ENCODE measurements at places on chromosomes 13 and 19. TPM values are rescaled to one million over a fixed set of nuclear protein-coding genes. Genes with fewer than 3 reads are reported as not detected.

- peak; percentile 90 for DNase-seq
These were observed at the start of gene ZNF69 for GRCh38 chr19:11887611-11888531. ZNF69 (plus strand) TSS chr19:11887782; CDS start chr19:11887924, 142 bp downstream.

GRCh38 chr13:84934911-84935310 lies 864.3 kb downstream of the SLITRK6 start:
- DNase-seq, result no peak

DNA sequence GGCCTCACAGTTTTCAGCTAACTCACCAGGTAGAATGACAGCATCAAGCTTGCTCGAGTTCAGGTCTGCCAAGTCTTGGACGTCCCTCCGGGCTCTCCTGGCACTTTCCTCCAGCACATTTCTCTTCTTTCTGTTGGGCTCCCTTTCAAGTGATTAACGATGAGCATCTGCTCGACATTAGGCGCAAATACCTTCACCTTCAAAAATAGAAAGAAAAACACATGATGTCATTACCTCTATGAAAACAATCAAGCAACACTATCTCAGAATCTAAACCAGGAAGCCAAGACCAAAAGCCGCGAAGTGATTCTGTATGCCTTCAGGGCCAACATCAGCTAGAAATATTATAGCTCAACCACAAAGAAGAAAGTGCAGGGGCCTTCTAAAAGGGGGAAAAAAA lies 15.4 kb upstream of the CLN5 start:
- DNase-seq, result no peak

DNA sequence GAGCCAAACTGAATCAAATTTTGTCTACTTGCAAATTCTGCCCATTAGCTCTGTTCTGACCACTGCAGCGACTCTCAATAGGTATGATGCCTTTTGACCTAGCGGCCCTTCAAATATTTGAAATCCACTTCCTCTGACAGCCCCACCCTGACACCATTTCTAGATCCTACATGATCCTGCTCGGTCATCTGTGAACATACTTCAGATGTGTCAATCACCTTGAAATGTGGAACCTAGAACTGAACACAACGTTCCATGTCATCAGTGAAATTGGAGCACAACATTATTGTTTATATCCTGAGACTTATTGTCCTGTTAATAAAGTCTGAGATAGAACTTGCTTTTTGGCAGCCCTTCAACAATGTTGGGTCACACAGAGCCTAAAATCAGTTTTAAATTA lies 98.2 kb downstream of the UBL3 start:
- DNase-seq, result no peak

DNA sequence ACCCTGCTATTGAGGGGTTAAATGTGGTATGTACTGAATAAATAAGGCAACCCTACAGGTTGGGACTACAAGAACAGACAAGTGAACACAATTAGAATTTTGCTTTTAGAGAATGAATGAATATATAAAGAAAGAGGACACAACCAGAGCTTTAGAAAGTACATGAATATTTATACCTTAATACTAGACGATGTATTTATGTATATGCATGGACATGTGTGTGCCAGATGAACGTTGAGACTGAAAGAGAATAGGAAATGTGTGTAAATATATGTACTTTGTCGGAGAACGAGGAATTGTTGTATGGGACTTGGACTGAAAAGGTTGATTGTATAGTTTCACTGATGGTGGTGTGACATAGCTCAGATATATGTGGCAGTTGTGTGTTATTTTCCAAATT lies 9.3 kb upstream of the COG6 start:
- no peak for DNase-seq

DNA sequence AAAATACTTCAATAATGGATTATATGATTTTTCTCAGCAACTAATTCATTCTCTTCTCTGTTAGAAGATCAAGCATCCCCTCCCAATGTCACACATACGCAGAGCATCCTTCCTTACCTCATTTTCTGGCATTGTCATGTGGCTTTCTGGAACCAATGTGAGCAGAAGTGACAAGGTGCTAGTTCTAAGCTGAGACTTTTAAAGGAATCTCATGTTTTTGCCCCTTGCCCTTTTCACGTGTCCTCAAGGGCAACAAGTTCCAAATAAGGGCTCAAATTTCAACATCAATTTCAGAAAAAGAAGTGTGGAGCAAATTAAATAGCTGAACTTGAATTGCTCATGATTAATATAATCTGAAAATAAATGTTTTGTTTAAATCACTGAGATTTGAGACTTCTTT lies 4.6 kb upstream of the PRR20A start:
- no peak for DNase-seq

GRCh38 chr13:82147526-82147925 lies 1734.7 kb downstream of the SLITRK1 start:
- DNase-seq, result no peak

- no peak for DNase-seq
These were observed 14.9 kb downstream of the MAP2K2 start for GRCh38 chr19:4108767-4109625.

GRCh38 chr13:54750521-54750920 lies 1721.9 kb downstream of the OLFM4 start:
- DNase-seq, result no peak

GRCh38 chr13:38753878-38754277 lies 67.0 kb downstream of the FREM2 start:
- DNase-seq, result no peak

GRCh38 chr13:79725841-79726240 lies 244.9 kb downstream of the NDFIP2 start:
- DNase-seq, result no peak

DNA sequence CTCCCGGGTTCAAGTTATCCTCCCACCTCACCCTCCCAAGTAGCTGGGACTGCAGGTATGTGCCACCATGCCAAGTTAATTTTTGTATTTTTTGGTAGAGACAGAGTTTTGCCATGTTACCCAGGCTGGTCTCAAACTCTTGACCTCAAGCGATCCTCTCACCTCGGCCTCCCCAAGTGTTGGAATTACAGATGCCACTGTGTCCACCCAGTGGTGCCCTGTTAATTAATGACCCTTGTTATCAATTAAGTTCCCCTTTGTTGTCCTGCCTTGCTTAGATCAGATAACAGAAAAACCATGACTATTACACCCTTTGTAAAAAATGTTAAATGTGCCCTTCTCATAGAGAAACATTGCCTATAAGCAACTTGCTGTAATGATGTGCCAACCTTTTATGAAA lies 34.4 kb upstream of the IGFL1 start:
- no peak for DNase-seq

DNA sequence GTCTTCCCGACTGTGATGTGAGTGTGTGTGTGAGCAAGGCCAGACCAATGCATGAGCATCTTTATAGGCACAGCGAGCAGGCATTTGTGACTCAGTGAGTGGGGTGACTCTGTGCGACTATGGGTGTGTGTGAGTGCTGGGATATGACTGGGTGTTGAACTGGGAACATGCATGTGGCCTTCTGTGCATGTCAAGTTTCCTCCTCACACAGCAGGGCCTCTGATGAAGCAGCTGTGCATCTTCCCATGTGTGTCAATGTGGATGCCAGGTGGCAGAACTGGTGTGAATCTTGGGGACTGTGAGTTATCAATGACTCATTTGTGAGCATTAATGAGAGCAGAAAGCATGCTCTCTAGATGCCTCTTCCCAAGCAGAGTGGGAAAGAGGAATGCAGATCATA lies 12.1 kb upstream of the LGALS14 start:
- DNase-seq, result no peak

DNA sequence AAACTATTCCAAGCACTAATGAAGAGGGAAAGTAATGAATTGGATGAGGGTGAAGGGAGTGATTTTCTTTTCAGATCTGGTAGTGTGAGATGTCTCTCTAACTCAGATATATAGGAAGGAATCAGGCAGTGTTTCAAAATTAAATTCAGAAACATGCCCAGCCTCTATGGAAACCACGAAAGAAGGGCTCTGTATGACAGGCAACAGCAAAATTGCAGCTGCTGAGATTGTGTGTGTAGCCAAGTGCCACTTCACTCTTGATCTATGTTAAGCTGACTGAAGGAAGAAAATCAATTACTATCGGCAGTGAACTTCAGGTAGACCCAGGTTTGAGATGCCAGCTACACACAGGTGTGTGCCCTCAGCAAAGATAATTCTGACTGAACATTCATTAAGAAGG lies 387.4 kb downstream of the PCDH9 start:
- no peak for DNase-seq

DNA sequence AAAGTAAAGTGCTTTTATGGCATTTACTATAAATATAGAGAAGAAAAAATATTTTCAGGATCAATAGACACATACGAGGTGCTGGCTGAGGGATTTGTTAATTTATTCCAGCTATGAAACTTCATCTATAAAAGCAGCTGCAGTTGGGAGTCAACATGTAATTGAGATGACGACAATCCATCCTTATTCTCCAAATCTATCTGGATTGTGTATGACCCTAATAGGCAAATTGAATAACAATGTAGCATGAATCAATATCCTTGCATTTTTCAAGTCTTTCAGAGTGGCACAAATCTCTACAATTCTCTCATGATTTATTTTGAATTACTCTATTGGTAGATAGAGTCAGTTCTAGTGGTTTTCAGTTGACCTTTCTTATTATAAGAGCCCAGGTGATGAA lies 1296.5 kb upstream of the SPRY2 start:
- DNase-seq, result no peak

GRCh38 chr19:4588291-4588761 lies 28.8 kb upstream of the SEMA6B start:
- DNase-seq, result no peak

- DNase-seq, result no peak
These were observed 8.0 kb downstream of the AKAP11 start for GRCh38 chr13:42279986-42280385.

- DNase-seq, result no peak
These were observed 164.6 kb downstream of the KLF5 start for GRCh38 chr13:73223372-73223781.

- no peak for DNase-seq
These were observed 29.3 kb downstream of the MZT1 start for GRCh38 chr13:72698164-72698563.

- no peak for DNase-seq
These were observed 269.3 kb downstream of the KCNRG start for GRCh38 chr13:50284540-50284939.

- DNase-seq, result no peak
These were observed 7.8 kb downstream of the ABCA7 start for GRCh38 chr19:1047696-1048147.

- no peak for DNase-seq
These were observed 978.7 kb downstream of the SLITRK5 start for GRCh38 chr13:88649855-88650254.

DNA sequence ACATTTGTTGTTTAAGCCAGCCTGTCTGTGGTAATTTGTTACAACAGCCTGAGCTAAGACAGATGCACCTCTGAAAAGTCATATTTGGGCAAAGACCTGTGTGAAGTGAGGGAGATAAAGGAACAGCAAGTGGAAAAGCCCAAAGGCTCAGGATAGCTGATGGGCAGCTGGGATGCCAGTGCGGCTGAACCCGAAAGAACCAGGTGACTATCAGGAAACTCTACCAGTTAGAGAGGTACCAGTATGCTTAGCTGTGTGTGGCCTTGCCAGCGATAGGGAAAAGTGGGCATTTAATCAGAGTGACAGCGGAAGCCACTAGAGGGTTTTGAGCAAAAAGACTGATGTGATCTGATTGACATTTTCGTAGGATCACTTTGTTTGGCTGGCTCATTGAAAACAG lies 764.8 kb upstream of the GPC6 start:
- DNase-seq, result no peak

DNA sequence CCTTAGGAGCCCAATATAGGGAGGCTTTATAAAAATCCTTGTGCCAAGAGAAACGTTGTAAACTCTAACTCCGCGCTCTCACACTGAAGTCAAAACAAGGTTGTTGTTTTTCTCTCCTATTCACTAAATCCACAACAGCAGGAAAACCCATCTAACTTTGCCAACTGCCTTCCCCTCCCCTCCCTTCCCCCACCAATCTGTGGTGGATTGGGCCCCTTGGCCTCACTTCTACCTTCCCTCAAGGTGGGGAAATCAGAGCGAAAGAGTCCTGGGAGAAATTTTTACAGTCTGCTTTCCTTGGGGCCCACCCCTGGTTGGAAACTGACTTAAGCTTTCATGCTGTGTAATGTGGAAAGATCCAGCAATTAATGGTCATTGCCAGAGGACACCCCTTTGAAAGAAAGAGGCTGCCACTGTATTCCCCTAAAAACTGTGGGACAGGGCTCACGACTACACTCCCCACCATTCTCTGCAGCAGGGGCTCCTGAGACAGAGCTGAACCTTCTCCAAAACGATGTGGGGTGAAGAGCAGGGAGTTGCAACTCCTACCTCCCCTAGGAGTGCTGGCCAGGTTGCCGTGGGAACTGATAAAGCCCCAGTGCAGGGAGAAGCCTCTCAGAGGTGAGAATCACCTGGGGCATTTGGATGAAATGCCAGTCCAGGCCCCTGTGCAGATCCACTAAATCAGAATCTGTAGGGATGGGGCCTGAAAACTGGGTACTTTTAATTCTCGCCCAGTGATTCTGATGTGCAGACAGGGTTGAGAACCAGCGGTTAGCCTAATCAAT lies 1.1 kb downstream of the DHRS12 start:
- DNase-seq, result no peak

GRCh38 chr13:111382877-111383276 lies 62.4 kb downstream of the TEX29 start:
- no peak for DNase-seq

DNA sequence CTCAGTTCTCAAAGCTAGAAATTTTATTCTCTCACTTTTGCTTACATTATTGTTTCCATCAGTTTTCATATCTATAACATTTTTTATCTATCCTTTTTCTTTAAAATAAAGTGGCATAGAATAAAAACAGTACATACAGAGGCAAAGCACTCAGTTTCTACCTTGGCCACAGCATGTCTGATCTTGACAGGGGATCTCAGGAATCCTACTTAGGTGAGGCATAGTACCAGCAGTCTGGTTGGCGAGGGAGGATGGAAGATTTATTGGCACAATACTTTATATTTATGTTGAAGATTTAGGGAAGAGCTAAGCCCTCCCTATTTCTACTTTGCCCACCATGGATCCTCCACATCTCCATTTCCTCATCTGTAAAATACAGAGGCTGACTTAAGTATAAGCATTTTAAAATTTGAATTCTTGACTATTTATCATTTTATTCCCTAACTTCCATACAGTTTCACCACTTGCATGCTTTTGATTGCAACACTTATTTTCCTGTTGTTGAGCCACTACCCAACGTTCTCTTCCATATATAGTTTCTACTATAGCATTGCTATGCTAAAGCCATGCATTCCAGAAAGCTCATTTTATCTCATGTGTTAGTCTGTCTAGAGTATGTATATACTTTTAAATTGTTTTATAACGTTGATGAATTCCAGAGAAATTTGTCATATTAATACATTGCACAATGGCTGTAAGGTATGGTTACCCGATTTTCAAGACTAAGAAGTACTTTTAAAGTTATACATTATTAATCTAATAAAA lies 506.7 kb downstream of the KCTD12 start:
- DNase-seq, result no peak

GRCh38 chr19:50835103-50835784 lies 1.9 kb upstream of the KLK15 start:
- DNase-seq, result no peak

Gene ATP8A2
- polyA plus RNA-seq, result 13.4 TPM

Gene KLHL1
- polyA plus RNA-seq, result 0.06 TPM

Gene LGALS16
- not detected for polyA plus RNA-seq

Gene ZNF181
- polyA plus RNA-seq, result 16.8 TPM

Gene MRPS12
- polyA plus RNA-seq, result 12.2 TPM

Gene ZNF709
- polyA plus RNA-seq, result 8.7 TPM

Gene CFAP97D2
- polyA plus RNA-seq, result 2.1 TPM

Gene SULT2A1
- 0.13 TPM for polyA plus RNA-seq

Gene SLC25A23
- polyA plus RNA-seq, result 56.8 TPM

Gene FBXO27
- polyA plus RNA-seq, result 3.7 TPM

Measured in left lung (tissue), 14 donors.